ENCODE measurements at places on chromosomes 13 and 19.

- DNase-seq: no peak
Measured at GRCh38 chr19:40461669-40462221, 3.8 kb downstream of the BLVRB start.

GRCh38 chr19:32343550-32344262, 1.7 kb upstream of the ZNF507 start:
- DNase-seq: no peak

- DNase-seq: no peak
Measured at GRCh38 chr13:81020010-81020409, 679.1 kb upstream of the SPRY2 start.

- DNase-seq: no peak
Measured at GRCh38 chr13:46982856-46983582, 86.2 kb upstream of the HTR2A start.

DNA sequence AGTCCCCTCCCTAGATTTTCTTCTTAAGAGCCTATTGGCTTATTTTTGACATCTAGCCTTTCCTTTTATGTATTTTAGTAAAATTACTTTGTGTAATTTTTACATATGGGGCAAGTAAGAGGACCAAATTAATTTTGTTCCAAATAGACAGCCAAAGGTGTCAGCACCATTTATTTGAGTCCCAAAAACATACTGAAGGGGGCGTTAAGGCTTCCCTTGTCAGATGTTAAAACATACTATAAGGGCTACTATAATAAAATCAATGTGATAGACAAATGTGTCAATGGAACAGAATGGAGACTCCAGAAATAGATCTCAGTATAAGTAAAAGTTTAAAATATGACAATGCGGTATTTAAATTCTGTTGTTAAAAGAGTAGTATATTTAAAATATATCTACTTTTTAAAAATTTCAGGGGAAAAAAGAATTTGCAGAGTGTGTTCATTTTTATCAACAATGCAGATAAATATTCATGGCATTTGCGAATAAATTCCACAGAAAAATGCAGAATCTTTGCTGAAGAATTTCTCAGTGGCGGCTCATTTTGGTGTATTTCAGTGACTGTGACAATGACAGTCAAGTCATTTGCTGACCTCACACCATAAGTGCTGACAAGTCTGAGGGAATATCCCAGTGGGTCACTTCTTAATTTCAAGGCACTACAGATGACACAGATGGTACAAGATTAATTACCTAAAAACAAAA, 133.7 kb downstream of the MTUS2 start:
- DNase-seq: no peak
